ENCODE measurements at places on chromosomes 2 and 18.

DNA sequence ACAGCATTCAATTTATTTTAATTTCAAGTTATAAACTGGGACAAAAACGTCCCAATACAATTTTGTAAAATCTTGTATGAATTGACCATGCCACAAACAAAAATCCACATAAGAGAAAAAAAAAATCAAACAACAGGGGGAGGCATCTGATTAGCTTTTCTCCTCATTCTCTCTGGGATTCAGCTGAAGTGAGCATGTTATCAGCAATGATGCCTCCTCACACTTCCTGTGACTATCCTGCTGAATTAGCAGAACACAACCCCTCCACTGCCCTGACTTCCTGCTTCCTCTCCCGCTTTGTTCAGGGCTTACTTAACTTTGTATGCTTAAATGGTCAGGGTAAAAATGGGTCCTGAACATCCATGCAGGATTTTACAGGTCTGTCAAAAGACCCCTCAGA lies 132.2 kb upstream of the ITGB6 start:
- no peak for DNase-seq

DNA sequence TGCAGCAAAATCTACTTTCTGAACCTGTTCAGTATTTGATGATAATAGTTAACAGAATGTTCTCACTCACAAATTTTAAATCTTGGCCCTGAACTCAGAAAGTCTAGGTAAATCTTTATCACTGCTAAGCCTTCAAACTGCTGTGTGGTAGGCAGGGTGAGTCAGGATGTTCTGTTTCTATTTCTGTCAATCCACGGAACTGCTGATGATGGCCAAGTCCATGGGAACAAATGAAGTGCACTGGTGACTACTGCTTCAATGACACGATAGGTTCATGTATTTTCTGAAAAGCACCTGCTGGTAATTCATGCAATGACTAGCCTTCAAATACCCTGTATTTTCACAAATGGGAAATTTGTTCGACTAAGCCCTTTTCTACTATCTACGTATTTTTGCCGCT lies 14.2 kb downstream of the NIFK start:
- DNase-seq: no peak

- no peak for DNase-seq
Measured at GRCh38 chr2:113116100-113116958, 11.1 kb upstream of the IL1RN start.

DNA sequence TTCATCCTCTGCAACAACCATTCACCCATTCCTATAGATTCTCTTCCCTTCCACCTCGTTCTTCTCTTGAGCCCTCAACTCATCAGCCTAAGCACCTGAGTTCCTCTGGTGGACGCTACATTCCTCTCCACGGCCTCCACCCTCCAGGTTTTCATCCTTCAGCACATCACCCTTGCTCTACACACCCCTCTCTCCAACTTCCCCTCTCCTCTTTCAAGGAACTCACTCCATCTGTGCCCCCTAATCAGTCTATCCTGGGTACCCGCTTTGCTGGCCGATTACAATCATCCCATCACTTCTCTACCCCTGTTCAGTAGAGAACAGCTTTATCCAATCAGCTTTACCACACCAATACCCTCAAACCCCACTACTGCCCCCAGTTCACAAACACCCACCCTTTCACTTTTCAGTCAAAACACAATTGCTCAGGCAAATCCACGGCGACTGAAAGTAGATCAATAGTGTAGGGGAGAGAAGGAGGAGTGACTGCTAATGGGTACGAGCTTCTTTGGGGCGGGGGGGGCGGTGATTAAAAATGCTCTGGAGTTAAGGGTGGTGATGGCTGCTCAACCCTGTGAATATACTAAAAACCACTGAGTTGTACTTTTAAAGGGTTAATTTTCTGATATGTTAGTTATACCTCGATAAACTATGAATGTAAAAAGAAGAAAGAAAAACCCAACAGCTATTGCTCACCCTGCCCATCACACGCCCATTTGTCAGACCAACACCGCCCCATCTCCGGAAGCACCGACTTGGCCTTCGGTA lies 857 bp downstream of the DYM start:
- DNase-seq: no peak

DNA sequence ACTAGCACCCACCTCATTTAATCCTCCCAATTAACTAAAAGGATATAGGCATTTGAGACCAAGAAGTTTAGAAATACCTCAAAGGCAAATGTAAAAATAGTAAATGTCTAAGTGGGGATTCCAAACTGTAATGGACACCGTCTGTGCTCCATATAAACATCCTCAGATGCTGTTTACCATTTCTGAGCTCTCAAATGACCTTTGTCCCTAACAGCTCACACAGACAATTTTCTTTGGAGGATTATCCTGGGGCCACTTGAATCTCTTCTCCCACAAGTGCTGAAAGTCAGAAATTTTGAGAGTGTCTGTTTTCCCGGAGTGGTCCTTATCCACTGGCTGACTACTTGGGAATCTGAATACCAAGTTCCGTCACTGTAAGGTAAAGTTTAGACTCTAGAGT lies 1418.9 kb downstream of the LRP1B start:
- no peak for DNase-seq

DNA sequence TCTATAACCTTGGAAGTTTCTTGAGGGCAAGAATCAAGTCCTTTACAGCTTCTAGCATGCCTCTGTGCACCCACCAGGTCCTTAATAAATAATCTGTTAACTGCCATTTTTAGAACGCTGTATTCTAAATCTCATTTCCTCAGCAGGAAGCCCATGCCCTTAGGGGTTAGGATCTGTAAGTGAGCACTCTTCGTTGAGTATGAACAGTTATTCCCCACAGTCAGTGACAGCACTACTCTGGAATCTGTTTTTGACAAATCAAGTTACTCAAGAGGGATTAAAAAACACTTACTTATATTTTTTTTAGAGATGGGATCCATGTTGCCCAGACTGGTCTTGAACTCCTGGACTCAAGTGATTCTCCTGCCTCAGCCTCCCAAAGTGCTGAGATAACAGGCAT lies 14.6 kb downstream of the PAIP2B start:
- no peak for DNase-seq

- no peak for DNase-seq
Measured at GRCh38 chr2:131076707-131077106, 16.6 kb downstream of the FAM168B start.
